Fibroblast of skin of right quadriceps (primary cell): ENCODE measurements at places on chromosomes 12 and 14.

DNA sequence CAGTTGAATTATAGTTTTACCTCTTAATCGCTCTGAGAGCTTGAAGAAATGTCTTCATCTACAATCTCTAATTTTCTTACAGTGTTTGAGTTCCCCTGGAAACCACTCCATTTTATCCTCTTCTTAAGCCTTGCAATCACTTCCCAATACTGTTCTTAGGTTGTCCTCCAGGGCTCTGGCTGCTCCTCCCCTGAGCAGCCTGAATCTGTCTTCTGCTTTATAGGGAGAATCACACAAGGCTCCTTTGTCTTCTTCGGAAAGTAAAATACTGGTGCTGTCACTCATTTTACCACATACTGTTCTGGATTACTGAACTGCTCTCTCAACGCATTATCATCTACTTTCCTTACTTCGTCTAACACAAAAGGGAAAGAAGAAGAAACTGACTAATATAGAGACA lies 133.7 kb downstream of the MDGA2 start:
- DNase-seq, result no peak

DNA sequence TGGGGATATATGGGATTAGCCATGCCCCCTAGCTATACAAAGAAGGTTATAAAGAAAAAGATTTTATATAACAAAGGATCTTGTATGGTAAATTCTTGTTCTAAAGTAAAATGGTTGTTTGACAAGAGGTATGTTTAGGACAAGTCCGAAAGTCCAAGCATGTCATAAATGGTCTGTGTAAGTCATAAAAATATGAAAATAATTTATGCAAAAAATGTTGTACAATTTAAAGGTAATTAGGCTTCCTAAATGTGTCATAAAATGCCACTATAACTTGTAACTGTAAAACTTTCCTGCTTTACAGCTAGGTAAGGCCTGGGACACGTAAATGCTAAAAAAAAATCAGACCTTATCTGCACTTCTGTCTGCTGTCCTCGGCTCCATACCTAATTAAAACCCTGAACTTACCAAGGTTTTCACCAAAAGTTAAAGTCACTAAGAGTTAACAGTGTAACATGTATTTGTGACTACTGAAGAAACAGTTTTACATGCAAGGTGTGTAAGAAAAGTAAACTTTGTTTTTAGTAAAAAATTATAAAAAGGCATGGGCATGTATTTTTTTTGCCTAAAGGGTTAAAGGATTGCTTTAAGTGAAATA lies 110.0 kb upstream of the RESF1 start:
- DNase-seq, result peak; percentile 16

DNA sequence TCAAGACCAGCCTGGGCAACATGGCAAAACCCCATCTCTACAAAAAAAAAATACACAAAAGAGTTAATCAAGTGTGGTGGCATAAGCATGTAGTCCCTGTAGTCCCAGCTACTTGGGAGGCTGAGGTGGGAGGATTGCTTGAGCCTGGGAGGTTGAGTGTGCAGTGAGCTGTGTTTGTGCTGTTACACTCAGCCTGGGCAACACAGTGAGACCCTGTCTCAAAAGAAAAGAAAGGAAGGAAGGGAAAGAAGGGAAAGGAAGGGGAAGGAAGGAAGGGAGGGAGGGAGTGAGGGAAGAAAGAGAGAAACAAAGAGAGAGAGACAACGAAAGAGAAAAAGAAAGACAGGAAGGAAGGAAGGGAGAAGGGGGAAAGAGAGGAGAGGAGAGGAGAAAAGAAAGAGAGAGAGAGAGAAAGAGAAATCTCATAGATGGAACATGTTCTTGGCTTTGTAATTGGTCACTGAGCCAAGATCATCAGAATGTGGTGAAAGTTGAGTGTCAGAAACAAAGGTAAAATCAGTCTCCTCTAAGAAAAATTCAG lies 26.8 kb upstream of the NAP1L1 start:
- DNase-seq, result no peak

GRCh38 chr14:68734231-68734732 lies 58.6 kb downstream of the ZFP36L1 start:
- peak; percentile 24 for DNase-seq

- no peak for DNase-seq
These were observed 19.5 kb upstream of the SPIC start for GRCh38 chr12:101455685-101456084.

- no peak for DNase-seq
These were observed 401.8 kb downstream of the BTG1 start for GRCh38 chr12:91743704-91744321.

DNA sequence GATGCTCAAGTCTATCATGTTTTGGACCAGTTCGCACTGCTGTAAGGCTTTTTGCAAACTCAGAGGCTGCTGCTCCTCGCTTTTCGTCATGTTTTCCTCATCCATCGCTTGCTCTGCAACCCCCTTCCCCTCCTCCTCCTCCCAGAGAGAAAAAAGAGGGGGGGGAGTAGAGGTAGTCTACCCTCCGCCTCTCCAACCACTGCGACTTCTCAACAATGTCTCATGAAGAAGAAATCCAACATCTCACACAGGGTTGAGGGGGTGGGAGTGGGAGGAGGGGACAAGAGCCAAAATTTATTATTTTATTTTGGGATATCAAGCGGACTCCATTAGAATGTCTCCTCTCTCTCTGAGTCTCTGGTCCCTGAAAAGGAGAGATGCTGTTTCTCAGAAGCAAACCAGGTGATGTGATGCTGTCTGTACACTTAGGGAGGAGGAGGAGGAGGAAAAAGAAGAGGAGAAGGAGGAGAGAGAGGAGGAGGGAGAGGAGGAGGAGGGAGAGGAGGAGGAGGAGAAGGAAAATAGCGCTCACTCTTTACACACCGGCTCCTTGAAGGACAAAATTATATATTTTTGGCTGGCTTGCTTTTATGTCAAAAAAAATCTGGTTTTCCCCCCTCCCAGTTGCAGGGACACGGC lies 520 bp downstream of the KSR2 start:
- DNase-seq, result no peak

- peak; percentile 84 for DNase-seq
These were observed 90.1 kb downstream of the ADCK1 start for GRCh38 chr14:77889971-77890442.

DNA sequence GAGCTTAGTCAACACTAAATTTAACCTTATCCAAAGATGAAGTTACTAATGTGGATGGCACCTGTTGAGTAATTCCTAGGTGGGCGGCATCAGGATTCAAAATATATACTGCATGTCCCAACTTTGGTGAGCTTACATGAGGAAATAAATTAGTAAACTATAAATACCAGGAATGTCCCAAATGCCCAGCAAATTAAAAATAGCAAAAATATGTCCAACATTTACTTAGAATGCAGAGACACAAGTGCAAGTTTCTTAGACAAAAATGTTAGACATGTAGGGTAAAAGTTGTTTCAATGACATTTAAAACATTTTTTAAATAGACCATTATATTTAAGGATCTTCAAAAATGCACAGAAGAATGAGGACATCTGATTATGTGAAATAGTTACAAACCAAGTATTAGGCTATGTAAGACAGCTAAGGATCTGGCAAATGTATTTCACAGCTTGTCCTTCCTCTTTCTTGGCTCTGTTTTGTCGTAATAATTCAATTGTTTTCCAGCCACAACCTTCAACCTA lies 115.9 kb downstream of the NAV3 start:
- DNase-seq, result peak; percentile 71

DNA sequence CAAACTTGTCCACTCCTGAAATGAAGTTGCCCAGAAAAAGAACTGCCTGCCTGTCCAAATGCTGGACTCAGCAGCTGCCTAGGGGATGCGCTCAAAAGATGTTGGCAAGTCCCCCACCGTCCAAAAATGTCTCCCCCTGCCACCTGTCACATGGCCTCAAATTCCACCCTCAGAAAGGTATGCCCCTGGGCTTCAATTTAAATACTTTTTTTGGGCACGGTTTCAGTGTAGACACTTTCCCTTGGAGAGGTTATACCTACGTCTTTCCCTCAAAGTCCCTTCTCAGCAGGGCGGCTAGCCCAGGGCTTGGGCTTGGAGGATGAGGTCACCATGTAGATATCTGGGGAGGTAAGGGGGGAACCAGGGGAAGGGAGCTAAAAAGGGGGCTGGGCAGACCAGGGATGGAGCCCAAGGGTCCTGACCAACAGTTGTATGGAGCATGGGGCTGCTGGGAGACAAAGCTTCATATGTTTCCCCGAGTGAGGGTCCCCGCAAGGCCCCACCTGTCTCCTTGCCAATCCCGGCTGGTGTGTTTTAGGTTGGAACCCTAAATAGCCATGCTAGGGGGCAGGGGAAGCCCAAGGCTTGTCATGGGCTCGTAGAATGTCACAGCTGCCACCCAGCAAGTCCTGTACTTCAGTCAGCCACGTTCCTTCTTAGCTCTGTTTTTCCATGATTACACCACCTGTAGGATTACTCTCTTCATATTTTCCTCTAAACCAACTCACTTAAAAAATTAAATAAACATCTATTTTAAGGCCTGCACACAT lies 131.2 kb upstream of the TBX3 start:
- no peak for DNase-seq

GRCh38 chr12:124916374-124917134 lies 2.1 kb upstream of the UBC start:
- peak; percentile 92 for DNase-seq

GRCh38 chr14:88212691-88213090 lies 110.4 kb downstream of the KCNK10 start:
- DNase-seq, result no peak

DNA sequence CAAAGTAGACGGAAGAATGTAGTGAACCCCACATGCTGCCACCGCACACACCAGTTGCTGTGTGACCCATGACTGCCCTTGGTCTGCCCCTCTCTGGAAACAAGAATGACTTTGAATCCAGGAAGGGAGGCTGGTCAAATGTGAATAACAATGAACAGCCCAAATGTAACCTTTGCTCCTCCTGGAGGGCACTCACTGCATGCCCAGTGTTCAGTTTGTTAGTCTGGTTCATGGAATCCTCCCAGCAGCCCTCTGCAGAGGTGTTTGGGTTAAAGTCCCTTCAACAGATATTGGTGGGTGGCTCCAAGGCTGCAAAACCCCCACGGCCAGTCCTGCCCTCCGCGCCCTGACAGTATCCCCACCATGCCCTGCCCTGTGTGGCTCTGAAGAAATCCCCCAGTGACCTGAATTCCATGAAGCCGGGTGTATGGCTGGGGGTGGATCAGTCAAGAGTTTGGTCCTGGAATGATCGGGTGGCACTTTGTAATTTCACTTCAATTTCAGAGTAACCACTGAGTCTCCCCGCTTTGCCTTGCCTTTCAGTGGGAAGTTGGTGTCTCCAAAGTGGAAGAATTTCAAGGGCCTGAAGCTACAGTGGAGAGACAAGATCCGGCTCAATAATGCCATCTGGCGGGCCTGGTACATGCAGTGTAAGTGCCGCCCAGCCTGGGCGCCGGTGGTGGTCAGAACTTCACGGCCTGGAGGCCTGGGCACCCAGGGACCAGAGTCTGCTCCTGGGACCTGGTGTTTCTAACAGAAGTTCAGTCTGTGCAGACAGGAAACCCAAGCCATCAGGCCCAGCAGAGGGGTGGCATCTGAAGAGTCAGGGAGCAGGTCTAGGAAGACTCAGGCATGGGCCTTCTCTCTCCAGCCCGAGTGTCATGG lies 47.1 kb downstream of the IL31 start:
- DNase-seq, result no peak

DNA sequence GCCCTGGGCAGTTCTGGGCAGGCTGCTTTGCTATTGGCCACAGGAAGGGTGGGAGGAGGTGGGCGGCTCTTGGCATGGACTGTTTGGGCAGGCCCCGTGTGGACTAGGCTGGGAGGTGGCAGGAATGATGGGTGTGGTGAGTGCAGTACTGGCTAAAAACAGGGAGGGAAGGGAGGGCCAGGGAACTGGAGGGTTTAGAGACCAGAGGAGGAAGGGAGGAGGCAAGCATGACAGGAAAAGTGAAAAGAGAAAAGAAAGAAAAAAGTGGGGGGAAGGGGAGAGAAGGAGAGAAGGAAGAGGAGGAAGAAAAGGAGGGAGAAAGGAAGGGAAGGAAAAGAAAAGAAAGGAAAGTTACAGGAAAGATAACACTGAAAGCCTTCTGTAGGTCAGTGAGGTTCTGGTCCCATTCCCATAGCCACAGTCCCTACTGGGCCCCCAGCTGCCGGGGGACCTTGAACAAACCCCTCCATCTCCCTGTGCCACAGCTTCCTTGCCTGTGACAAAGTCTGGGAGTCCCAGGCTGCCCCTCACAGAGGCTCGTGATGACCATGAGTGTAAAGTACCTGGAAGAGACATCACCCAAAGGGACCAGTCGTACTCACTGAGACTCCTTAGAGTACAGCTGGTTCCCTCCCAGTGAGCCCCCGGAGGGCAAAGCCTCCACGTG lies 1.1 kb upstream of the C14orf132 start:
- DNase-seq, result no peak

GRCh38 chr12:12182703-12183365 lies 84.0 kb downstream of the LRP6 start:
- DNase-seq, result peak; percentile 38

DNA sequence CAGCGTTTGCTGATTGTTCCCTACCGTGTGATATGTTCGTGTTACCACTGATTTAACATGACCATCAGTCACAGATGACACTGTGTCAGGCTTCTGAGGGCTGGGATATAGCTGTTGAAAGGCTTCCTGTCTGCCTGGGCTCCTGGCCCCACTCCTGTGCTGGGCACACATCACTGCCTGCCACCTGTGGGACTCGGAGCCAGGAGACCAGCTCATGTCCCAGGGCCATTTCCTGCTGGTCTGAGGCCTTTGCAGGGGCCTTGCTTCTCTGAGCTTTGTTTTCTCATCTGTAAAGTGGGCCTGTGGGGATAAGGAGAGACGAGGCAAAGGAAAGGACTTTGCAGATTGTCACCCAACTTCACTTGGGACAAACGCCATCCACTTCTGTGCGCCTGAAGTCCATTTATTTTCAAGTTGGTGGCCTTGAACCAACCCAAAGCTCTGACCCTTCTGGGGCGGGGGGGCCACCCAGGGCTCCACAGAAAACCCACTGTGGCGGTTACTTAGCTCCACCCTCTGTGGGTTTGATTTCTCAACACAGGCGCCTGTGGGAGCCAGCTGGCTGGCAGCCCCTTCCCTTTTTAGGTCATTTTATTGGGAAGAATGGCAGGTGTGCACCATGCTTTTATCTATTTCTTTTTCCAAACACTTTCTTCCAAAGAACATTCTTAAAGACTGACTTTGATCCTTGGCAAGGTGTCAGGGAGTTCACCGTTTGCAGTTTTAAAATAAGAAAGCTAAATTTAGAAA lies 54.1 kb downstream of the BEGAIN start:
- peak; percentile 27 for DNase-seq

- DNase-seq, result no peak
These were observed 411.8 kb downstream of the NPAS3 start for GRCh38 chr14:33350366-33350990.

DNA sequence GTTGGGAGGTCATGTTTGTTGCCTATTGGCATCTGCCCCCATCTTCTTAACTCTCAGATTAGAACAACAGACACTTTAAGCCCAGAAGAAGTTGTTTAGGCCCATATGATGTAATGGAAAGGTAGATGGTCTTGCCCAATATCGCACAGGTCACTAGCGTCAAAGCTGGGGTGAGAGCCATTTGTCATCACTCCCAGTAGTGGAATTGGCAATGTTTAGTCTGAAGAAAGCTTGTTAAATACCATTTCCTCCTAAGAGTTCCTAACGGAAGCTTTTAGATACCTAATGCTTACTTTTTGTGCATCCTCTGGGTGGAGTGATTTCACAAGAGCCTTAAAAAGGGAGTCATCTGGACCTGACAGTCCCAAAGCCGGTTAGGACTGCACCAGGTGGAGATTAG lies 125.4 kb downstream of the DACT1 start:
- no peak for DNase-seq

- DNase-seq, result peak; percentile 0
These were observed 68.6 kb downstream of the MIA2 start for GRCh38 chr14:39302124-39302810.

GRCh38 chr12:1574865-1575259 lies 19.5 kb downstream of the FBXL14 start:
- no peak for DNase-seq
